ENCODE measurements at places on chromosomes 6 and 20.
A peak's percentile ranks its signal among the peaks of the same experiment; 100 is the strongest.

GRCh38 chr6:2037237-2037926, 208.0 kb downstream of the GMDS start:
- no peak overlapping the region for H3K27ac ChIP-seq
- peaks cover 20% of the 10 kb centered on the region for H3K4me1 ChIP-seq
- no peak for DNase-seq
- H3K4me3 ChIP-seq = no peak overlapping the region
- no peaks in the 10 kb centered on the region for H3K27me3 ChIP-seq
- no peaks in the 10 kb centered on the region for H3K36me3 ChIP-seq

- H3K27ac ChIP-seq = no peak overlapping the region
- H3K4me3 ChIP-seq = no peak overlapping the region
- no peak for DNase-seq
- H3K27me3 ChIP-seq = no peaks in the 10 kb centered on the region
Measured at GRCh38 chr6:87066449-87067333, 28.2 kb downstream of the CGA start.

GRCh38 chr6:40957616-40958492, 81.2 kb downstream of the UNC5CL start:
- no peak for DNase-seq
- H3K4me1 ChIP-seq = no peaks in the 10 kb centered on the region
- no peaks in the 10 kb centered on the region for H3K27me3 ChIP-seq
- no peak overlapping the region for H3K27ac ChIP-seq
- no peak overlapping the region for H3K4me3 ChIP-seq
- H3K36me3 ChIP-seq = no peaks in the 10 kb centered on the region

GRCh38 chr20:4102381-4102780, 87.0 kb upstream of the RNF24 start:
- DNase-seq = no peak
- no peaks in the 10 kb centered on the region for H3K4me1 ChIP-seq
- H3K27me3 ChIP-seq = no peaks in the 10 kb centered on the region
- no peaks in the 10 kb centered on the region for H3K36me3 ChIP-seq
- no peak overlapping the region for H3K4me3 ChIP-seq
- H3K27ac ChIP-seq = no peak overlapping the region

GRCh38 chr6:17986656-17987446, 584 bp downstream of the KIF13A start:
- H3K27me3 ChIP-seq = peaks cover 8% of the 10 kb centered on the region
- H3K4me3 ChIP-seq = peak overlapping the region; percentile 40
- no peak overlapping the region for H3K27ac ChIP-seq
- H3K4me1 ChIP-seq = peaks cover 6% of the 10 kb centered on the region
- DNase-seq = no peak
- no peaks in the 10 kb centered on the region for H3K36me3 ChIP-seq

GRCh38 chr6:35757456-35758123, 18.8 kb upstream of the CLPSL2 start:
- no peak for DNase-seq
- no peak overlapping the region for H3K4me3 ChIP-seq
- no peaks in the 10 kb centered on the region for H3K27me3 ChIP-seq
- no peaks in the 10 kb centered on the region for H3K36me3 ChIP-seq
- no peaks in the 10 kb centered on the region for H3K4me1 ChIP-seq

DNA sequence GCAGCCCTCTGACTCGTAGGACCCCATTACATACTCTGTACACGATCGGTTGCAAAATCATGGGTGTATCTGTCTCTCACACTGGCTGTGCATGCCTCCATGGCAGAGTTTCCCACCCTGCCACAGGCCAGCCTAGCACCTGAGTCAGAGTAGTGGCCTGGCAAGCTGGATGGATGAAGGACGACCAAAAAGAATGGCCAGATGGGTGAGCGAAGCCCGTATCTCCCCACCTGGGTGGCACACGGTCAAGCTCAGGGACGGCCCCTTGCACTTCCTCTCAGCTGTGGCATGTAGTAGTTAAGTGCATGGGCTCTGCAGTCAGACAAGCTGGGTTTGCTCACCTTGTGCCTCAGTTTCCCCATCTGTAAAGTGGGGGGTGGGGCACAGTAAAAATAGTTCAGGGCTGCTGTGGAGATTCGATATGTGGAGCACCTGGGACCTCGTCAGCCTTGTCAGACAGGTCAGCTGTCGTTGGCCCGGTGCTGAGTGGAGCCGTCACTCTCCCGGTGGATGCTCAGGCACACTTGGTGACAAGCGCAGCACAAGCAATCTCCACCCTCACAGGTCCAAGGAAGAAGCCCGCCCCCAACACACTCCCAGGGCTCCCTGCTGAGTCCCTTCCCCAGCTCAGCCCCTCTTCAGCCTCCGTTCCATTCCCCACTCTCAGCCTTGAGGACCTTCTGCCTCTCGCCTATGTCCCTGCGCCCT, 12.6 kb downstream of the CPNE5 start:
- no peaks in the 10 kb centered on the region for H3K36me3 ChIP-seq
- no peak for DNase-seq
- H3K4me3 ChIP-seq = no peak overlapping the region

DNA sequence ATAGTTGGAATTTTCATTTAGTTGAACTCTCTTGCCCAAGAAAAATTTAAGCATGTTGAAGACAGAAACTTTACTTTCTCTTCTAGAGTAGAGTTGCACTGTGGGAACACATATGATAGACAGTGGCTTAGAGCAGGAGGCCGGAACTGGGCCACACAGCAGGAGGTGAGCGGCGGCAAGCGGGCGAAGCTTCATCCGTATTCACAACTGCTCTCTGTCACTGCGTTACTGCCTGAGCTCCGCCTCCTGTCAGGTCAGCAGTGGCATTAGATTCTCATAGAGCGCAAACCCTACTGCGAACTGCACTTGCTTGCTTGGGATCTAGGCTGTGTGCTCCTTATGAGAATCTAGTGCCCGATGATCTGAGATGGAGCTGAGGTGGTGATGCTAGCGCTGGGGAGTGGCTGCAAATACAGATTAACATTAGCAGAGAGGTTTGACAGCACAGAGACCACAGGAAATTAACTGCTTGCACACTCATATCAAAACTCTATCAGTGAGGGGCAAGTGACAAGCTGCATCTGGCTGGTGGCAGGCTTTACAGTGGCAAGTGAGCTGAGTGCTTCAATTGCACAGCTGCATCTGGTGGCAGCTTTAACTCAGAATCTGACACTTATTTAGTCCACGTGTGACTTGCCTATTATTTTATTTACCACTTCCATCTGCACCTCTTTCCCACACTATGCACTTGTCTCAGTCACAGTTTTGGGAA, 174.9 kb upstream of the C6orf118 start:
- H3K4me3 ChIP-seq = no peak overlapping the region
- DNase-seq = no peak
- no peak overlapping the region for H3K27ac ChIP-seq
- no peaks in the 10 kb centered on the region for H3K36me3 ChIP-seq
- no peaks in the 10 kb centered on the region for H3K27me3 ChIP-seq

- H3K27ac ChIP-seq = no peak overlapping the region
- H3K4me1 ChIP-seq = peaks cover 9% of the 10 kb centered on the region
- H3K4me3 ChIP-seq = no peak overlapping the region
- H3K27me3 ChIP-seq = no peaks in the 10 kb centered on the region
Measured at GRCh38 chr6:11230158-11231107, 2.0 kb downstream of the NEDD9 start.

- no peak overlapping the region for H3K27ac ChIP-seq
- no peaks in the 10 kb centered on the region for H3K27me3 ChIP-seq
- no peaks in the 10 kb centered on the region for H3K4me1 ChIP-seq
- H3K36me3 ChIP-seq = no peaks in the 10 kb centered on the region
- H3K4me3 ChIP-seq = no peak overlapping the region
- DNase-seq = no peak
Measured at GRCh38 chr6:147936703-147937470, 405.8 kb upstream of the SASH1 start.

DNA sequence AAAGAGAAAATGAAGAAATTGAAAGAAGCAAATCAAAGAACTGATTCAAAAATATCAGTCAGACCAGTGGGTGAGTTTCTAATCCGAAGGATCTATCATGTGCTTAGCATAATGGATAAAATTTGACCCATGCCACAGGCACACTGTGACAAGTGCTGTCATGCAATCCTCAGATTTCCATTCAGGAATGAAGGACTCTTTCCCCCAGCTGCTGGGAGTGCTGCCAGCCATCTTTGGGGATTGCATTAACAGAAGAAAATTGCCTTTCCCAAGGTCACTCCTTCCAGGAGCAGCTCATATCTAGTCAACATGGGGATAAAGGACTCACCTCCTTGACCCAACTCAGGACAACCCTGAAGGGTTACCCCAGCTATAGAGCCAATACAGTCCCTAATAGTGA, 316.7 kb upstream of the TBX18 start:
- H3K4me1 ChIP-seq = no peaks in the 10 kb centered on the region
- no peaks in the 10 kb centered on the region for H3K36me3 ChIP-seq
- no peak overlapping the region for H3K27ac ChIP-seq
- no peaks in the 10 kb centered on the region for H3K27me3 ChIP-seq

- no peaks in the 10 kb centered on the region for H3K4me1 ChIP-seq
- no peaks in the 10 kb centered on the region for H3K36me3 ChIP-seq
- no peaks in the 10 kb centered on the region for H3K27me3 ChIP-seq
- no peak overlapping the region for H3K4me3 ChIP-seq
Measured at GRCh38 chr6:147156799-147157382, 47.3 kb upstream of the STXBP5 start.
